Activated T-helper 9 cell treated with anti-CD3 and anti-CD28 coated beads, Interleukin-2, amount 50 U/mL, for 16 hours (primary cell): ENCODE measurements at places on chromosomes 2 and 18.

DNA sequence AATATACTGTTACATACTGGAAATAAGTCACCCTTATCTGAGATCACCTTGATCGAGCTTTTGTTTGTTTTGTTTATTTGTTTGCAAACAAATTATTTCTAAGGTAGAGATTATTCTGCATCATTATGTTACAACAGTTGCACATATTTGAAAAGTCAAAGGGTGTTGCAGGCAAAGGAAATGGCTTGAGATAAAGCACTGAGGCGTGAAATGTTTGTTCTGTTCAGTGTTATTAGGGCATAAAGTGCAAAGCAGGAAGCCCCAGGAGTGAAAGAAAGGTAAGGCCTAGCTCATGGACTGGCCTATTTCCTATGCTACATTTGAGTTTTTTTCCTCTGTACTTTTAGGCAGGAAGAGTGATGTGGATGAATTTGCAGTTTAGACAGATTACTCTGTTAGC, 1815.6 kb upstream of the LRRTM1 start:
- DNase-seq: no peak

DNA sequence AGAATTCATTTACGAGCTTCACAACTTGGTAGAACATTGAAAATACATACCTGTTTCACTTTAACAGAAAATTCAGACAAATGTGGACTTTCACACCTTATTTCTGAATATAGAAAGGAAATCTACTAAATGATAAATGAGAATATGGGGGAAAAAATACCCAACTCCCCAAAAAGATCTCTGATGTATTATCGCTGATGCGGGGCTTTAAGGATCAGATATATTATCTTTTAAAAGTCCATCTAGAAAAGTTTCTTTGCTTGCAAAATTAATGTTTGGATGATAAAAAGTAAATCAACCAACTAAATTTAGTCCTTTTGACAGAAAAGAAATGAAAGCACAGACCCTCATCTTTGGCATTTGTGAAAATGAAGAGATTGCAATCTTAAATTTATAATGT, 540.1 kb upstream of the CHAC2 start:
- no peak for DNase-seq

- DNase-seq: no peak
Measured at GRCh38 chr2:192604295-192604694, 409.6 kb upstream of the TMEFF2 start.

DNA sequence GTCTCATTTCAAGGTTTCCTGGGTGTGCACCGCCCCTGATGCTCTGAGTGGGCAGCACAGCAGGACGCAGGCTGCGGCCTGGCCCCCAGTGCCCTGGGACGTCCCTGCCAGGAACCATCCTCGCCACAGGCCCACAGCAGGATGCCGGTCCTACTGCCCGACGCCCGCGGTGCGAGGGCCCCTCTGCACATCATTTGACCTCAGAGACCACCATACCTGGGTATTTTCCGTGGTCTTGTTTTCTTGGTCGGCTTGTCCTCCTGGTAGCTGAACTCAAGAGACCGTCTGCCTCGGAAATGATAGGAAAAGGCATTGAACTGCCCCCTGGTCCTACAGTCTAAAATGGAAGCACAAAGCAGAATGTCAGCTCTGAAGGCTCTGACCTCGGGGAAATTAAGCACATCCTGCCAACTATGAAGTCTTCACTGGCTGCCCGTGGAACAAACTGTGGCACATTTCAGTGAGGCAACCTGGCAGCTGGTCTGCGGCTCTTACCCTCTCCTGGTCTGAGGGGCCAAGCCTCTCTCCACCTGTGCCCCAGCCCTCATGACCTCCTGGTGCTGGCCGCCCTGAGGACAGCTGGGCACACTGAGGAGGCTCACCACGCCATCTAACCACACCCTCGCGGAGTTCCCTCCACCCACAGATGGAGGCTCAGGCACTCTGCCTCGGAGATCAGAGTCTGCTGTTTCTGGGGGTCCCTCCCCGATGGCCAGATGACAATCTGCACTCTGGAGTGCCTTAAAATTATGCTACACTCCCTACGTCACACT, 105.0 kb downstream of the PXDN start:
- DNase-seq: no peak
